ENCODE measurements at places on chromosomes 7 and 10.
A peak's percentile ranks its signal among the peaks of the same experiment; 100 is the strongest.

GRCh38 chr10:124494046-124494807 is 32.6 kb downstream of the LHPP start:
- peak; percentile 11 for DNase-seq

GRCh38 chr10:61285749-61286148 is 167.4 kb downstream of the TMEM26 start:
- DNase-seq: no peak

- no peak for DNase-seq
Observed at GRCh38 chr7:133489906-133490305, 237.0 kb downstream of the EXOC4 start.

- no peak for DNase-seq
Observed at GRCh38 chr7:125551008-125551407, 621.4 kb upstream of the POT1 start.
